CD4-positive, alpha-beta T cell treated with Interleukin-4 for 4 hours (primary cell): ENCODE measurements at places on chromosomes 12 and 14.
A peak's percentile ranks its signal among the peaks of the same experiment; 100 is the strongest.

GRCh38 chr12:125065919-125066570, 810 bp downstream of the AACS start:
- no peak for DNase-seq

- DNase-seq = no peak
These were observed 1.1 kb downstream of the SDR39U1 start for GRCh38 chr14:24441485-24441884.

- DNase-seq = no peak
These were observed 72.0 kb downstream of the BMP4 start for GRCh38 chr14:53884601-53885000.

DNA sequence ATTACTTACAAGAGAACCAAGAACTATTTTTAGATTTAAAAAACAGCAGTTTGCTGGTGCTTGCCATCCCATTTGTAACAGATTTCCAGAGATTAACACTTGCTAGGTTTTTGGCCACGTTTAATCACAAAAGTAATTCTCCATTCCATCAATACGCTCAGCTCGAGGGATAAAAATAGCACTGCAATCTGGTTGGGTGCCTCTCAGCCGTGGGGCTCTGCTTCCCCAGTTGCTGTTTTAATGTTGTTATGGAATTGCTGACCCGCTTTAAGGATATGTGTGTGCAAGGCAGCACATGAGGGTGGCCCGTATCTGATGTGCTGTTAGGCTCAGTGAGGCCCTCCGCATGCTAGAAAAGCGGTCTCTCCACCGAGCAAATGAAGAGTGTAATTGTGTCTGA, 222.2 kb upstream of the TMEM260 start:
- DNase-seq = no peak

DNA sequence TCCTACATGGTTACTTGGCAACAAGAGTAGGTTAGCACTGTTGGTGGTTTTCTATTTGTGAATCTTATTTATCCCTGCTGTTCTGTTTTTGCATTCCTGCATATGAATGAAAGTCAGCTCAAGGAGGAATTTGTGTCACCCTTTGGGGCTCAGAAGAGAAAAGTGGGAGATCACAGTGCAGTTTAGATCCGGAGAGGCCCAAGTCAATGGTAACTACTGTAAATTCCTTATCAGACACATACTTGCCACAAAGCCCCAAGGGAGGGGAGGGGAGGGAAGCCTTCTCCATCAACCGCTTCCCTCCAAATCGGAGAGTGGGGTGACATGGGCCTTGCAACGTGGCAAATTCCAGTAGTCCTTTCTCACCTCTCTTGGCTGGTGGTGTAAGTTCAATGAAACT, 15.0 kb downstream of the GSG1 start:
- no peak for DNase-seq

DNA sequence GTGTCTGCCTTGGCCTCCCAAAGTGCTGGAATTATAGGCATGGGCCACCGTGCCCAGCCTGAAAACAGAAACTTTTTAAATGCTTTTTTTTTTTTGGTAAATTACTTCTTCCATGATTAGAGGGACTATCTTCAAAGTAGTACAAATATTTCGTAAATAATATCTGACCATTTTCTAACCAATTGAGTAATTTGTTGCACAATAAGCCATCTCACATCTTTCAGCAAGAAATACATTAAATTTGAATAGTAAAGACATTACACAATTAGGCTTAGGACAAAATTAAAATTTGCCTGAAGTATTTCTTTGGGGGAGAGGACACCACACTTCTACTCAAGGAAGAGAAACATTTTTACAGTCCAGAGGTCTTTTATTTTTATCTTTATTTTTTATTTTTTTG, 84.7 kb upstream of the STRN3 start:
- DNase-seq = no peak

DNA sequence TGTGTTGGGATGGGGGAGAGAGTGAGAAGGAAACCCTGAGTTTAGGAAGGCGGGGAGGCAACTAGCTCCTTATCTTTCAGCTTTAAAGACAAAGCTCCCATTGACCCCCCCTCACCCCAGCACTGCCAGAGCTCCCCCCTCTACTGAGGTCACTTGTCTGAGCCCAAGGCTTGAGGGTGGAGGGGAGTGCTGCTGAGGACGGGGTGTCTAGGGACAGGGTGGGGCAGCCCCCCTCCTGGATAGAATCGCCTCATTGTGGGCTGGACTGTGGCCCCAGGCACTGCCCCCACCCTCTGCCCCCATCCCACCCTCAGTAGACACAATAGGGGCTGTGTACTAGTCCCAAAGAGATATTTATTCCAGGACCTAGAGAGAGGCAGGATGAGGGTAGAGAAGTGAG, 3.0 kb downstream of the ERBB3 start:
- no peak for DNase-seq

DNA sequence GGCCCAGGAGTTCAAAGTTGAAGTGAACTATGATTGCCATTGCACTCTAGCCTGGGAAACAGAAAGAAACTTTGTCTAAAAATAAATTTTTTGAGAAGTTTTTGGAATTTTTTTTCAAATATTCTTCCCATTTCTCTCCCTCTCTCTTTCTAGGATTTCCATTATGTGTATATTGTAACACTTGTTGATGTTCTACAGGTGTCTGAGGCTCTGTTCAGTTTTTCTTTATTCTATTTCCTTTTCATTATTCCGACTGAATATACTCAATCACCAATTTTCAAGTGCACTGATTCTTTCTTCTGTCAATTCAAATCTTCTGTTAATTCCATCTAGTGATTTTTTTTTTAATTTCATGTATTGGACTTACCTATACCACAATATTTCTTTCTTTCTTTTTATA, 48.3 kb upstream of the SLC6A15 start:
- DNase-seq = no peak

DNA sequence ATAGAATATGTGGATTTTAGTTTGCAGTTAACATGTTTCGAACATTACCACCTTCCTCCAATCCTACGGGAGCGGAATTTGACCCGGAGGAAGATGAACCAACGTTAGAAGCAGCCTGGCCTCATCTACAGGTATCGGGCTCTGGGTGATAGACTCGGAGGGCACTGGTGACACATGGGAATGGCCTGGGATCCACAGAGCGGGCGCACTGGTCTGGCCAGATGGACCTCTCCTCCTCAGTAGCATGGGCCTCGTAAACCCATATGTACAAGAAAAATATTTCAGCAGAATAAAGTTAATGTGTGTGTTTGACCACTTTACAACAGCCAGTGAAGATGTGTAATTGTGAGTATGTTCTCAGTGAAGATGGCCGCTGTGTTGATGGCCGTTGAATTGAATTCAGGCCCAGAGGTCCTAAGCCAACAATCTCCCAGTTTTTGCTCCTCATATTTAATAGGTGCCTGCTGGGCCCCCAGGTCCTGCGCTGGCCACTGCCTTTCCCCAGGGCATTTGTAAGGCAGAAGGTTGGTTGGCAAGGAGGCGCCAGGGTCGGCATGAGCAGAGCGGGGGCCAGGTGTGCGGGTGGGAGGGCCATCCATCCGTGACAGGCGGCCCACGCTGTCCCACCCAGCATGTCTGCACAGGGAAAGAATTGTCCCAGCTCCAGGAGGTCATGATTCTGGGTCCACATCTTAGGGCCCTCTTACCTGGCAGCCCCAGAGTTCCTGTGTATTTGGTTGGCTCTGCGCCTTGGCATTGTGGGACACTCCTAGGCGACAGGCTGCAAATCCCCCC, 82.0 kb upstream of the DYNC1H1 start:
- no peak for DNase-seq

DNA sequence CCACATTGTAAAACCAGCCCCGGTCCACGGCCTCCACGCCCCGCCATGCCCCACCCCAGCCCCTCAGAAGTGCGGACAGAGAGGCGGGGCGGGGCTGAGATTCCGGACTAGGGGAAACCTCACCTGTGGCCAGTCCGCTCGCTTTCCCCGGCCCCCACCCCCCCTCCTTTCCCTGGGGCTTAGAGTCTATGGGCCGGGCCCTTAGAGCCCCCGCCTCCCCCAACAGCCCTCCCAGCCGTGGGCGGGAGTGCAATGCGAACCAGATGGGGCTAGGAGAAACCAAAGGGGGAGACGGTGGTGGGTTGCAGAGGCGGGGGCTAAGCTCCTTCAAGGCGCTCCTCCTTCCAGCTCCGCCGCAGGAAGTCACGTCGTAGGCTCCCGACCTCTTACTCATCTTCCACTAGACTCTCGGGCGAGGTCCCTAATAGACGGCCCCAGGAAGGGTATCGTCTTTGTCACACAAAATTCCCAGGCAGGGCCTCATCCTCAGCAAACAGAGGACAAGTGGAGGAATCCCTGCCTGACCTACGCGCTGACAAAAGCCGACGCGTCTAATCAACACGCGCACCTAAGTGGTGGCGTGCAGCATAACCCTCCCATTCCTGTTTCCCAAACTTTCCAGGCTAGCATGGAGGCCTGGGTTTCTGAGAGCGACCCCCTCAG, 1.1 kb upstream of the NAB2 start:
- DNase-seq = peak; percentile 72

DNA sequence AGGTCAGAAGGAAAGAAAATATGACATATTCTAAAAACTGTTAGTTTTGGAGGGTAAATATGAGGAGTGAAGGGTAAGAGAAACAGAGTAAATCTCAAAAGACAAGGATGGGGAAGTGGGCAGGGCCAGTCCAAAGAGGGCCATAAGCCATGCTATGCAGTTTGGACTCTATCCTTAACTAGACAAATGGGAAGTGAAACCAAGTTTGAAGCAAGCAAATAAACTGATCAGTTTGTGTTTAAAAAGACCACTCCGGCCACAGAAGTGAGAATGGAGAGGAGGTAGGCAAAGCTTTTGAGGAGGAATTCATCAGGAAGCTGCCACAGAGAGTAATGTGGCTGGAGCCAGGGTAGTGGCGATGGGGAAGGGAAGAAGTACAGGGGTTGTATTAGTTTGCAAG, 37.5 kb upstream of the DAAM1 start:
- DNase-seq = no peak

- no peak for DNase-seq
These were observed 31.0 kb downstream of the RTL1 start for GRCh38 chr14:100872259-100873095.

GRCh38 chr12:105487963-105488362, 157.5 kb downstream of the C12orf75 start:
- DNase-seq = no peak

GRCh38 chr12:31015215-31015614, 58.4 kb upstream of the DDX11 start:
- no peak for DNase-seq

DNA sequence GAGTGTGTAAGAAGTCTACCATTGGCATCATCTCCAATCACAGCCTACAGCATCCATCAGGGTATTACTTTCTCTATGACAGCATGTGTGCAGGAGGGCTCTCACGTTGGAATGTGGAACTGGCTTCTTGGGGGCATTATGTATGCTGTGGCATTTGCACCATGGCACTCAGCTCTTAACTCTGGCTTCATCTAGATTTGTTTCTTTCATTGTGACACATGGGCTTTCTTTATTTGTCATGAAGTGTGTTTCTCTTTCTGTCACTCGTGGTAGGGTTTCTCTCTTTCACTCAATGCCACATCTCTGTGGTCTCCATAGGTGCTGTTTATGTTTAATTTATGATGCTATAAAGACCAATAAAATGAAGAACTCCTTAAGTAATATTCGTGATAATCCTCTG, 191.2 kb upstream of the GARIN2 start:
- DNase-seq = no peak

- DNase-seq = no peak
These were observed 806.3 kb downstream of the DIO2 start for GRCh38 chr14:79404874-79405511.

GRCh38 chr12:68001486-68002466, 12.5 kb downstream of the IFNG-AS1 start:
- peak; percentile 15 for DNase-seq

GRCh38 chr14:91284146-91284790, 39.8 kb upstream of the GPR68 start:
- DNase-seq = no peak

DNA sequence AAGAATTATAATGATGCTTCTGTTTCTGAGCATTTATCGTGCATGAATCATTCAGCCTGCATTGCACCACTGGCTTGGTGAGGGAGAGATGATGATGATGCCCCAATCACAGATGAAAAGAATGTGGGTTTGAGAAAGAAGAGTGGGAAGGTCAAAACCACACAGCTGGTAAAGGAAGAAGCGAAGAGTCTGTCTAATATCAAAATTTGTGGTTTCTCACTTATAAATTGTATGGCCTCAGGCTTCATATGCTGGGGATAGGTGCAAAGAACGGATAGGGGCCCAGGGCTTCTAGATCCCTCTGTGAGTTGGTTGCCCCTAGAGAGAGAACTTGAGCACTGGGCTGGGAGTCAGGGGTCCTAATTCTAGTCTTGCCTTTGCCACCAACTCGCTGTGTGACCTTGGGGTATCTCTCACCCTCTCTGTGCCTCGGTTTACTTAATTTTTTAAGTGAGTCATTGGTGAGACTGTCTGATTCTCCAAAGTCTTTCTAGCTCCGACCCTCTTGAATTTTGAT, 2.2 kb downstream of the OASL start:
- peak; percentile 81 for DNase-seq

DNA sequence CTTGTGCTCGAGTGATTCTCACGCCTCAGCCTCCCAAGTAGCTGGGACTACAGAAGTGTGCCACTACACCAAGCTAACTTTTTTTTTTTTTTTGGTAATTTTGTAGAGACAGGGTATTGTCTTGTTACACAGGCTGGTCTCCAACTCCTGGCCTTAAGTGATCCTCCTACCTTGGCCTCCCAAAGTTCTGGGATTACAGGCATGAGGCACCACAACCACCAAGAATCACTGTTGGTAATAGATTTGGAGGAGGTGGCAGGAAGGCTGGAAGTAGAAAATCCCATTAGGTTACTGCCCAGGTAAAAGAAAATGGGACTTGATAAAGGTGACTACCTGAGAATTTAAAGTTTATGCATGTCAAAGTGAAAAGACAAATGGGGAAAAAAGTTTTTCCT, 1.4 kb upstream of the CDCA4 start:
- no peak for DNase-seq

- DNase-seq = no peak
These were observed 8.9 kb downstream of the RSRC2 start for GRCh38 chr12:122517877-122518276.

GRCh38 chr14:51908086-51908485, 47.7 kb downstream of the GNG2 start:
- DNase-seq = no peak

- no peak for DNase-seq
These were observed 149.1 kb upstream of the HMGA2 start for GRCh38 chr12:65675141-65675621.

DNA sequence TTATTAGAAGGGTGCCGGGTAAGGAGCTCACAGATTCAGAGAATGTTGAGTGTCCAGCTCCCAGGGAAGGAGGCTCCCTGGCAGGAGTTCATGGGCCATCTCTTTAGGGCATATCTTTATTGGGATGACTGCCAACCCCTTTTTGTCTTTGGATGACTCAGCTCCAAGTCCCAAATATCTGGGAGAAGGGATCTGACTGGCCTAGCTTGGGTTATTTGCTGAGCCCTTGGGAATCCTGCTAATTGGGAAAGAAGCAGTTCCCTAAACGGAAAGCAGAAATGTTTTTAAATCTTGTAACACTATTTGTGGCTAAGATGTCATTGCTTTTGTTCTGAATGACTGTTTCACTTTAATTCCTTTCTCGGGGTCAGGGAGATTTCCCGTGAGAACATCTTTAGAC, 12.6 kb downstream of the DDX55 start:
- no peak for DNase-seq

GRCh38 chr14:91067186-91067585, 6.7 kb upstream of the RPS6KA5 start:
- DNase-seq = peak; percentile 62

- no peak for DNase-seq
These were observed 39.2 kb upstream of the PPP1R13B start for GRCh38 chr14:103886304-103887169.

- no peak for DNase-seq
These were observed 268.1 kb upstream of the RTL1 start for GRCh38 chr14:101171650-101172049.

GRCh38 chr12:127991485-127991884, 275.5 kb upstream of the TMEM132C start:
- DNase-seq = no peak

GRCh38 chr14:104341532-104342434, 203.4 kb downstream of the KIF26A start:
- DNase-seq = no peak
